ENCODE measurements at places on chromosomes 3 and 15.

- DNase-seq, result no peak
Observed at GRCh38 chr3:1183320-1184048, 90.7 kb downstream of the CNTN6 start.

DNA sequence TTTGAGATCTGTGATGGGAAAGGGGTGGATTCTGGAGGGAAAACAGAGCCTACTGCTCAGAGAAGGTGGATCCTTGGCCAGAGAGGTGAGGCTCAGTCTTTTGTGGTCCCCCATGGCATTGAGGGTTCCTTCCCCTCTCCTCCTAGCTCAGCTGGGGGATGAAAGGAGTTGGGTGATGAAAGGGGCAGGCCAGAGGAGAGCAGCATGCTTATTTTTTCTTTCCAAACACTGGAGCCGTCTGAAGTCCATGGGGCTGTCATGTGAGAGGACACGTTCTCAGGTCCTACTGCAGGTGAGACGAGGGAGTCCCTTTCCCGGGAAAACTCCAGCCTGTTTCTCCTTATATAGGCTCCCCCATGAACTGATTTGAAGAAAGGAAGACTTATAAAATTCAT is 71.4 kb downstream of the SCN5A start:
- no peak for DNase-seq

GRCh38 chr3:171749124-171749523 is 61.2 kb downstream of the PLD1 start:
- DNase-seq, result no peak

- no peak for DNase-seq
Observed at GRCh38 chr3:186281176-186281575, 80.9 kb downstream of the DGKG start.

- DNase-seq, result no peak
Observed at GRCh38 chr3:98534734-98535133, 3.0 kb downstream of the GPR15 start.

DNA sequence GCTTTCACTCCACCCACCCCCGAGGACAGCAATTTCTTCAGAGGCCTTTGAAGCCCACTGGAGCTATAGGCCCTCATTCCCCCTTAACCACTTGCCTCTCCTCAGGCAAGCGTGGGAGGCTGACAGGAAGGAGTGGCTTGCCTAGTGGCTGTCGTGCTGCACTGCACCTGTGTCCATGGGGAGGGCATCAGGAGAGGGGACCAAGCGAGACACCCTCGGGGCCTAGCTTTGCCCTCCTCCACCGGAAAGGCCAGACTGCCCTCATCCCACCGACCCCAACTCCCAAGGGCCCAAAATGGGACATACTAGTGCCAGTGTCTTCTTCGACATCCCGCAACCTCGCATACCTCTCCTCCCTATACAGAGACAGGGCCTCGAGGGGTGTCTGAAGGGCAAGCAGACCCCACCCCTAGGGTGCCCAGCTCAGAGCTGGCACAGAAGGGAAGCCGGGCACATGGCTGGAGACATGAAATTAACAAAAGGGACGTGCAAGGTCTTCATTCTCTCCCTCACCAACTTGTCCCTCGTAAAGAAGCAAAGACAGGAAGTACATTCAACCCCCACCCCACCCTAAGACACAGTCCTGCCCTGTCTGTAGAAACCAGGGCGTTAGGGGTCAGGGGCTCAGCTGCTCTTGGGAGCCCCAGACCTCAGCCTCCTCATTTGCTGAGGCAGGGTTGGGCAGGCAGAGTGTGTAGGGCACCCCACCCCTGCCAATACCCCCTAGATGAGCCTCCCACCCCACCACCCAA is 24.3 kb downstream of the VIPR1 start:
- peak; percentile 17 for DNase-seq

Data from DND-41 (cell line).